ENCODE measurements at places on chromosomes 2 and 18.

DNA sequence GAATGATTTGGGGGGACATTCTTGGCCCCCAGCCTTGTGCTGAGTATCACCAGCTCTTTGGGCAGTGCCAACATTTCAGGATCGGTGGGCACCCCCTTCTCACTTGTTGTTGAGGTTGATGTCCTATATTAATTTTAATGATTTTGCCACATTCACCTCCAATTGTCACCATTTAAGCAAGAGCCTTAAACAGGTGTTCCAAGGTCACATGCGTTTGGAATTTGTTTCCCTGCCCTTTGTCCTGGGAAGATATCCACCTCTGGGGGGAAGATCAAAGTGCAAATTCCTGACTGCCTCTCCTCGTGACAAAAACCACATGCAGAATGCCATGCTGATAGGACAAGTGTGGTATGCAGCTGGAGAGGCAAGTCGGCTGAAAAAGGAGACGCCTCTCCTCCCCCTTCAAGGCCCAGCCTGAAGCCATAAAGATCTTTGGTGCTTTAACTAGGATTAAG lies 72.5 kb upstream of the ID2 start:
- no peak for DNase-seq

DNA sequence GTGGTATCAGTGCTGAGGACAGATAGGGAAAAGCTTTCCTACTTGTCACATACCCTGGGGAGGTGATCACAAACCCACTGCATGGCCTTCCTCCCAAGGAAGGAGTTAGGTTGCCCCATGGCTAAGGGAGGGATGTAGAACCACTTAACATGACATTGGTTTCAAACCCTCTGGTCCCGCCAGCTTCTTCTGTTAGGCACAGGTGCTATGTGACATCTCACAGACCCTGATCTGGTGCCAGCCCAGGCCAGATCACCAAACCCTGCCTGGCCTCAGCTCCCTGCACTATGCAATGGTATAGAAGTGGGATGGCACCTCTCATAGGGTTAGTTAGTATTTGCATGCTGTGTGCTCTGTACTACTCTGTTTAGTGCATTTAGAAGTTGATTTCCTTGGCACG lies 58.0 kb downstream of the TCF7L1 start:
- no peak for DNase-seq

GRCh38 chr2:62740221-62740620 lies 34.7 kb downstream of the EHBP1 start:
- DNase-seq = no peak

GRCh38 chr2:23494286-23494685 lies 109.3 kb downstream of the KLHL29 start:
- DNase-seq = no peak

GRCh38 chr2:55063226-55063625 lies 13.0 kb upstream of the RTN4 start:
- no peak for DNase-seq

- no peak for DNase-seq
Measured at GRCh38 chr2:48531141-48531648, 1.2 kb downstream of the STON1 start.

GRCh38 chr2:65199891-65200290 lies 27.7 kb upstream of the ACTR2 start:
- no peak for DNase-seq

DNA sequence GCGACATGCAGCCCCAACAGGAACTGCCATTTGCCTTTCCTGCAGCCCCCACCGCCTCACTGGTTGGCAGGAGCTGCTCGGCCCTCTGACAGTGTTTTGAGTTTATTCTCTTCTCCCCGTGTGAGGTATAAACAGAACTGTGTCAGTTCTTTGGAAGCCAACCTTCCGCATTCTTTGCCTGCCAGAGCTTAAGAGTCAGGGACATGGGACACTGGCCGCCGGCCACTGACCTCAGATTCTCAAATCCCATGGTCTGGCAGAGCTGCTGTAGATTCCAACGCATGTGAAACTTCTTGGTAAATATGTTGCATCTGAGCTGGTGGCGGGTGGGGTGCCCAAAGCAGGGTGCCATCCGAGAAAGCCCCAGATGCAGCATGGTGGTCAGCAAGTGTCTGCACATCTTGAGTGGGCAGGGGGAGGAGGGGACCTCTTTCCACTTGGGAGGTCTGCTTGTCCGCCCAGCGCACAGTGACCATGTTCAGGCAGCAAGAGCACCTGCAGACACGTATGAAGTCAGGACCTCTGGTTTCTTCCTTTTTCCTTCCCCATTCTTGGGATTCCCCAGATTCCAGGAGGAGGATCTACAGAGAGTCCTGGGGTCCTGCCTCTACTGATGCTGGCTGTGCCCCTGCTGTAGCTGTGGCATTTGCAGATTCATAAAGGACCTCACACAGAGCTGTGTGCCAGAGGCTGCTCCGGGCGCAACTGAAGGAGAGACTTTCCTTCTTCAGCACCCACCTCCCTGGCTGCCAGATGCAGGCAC lies 23.8 kb downstream of the ASB18 start:
- DNase-seq = no peak

GRCh38 chr18:31684279-31685096 lies at the start of gene B4GALT6:
B4GALT6 (minus strand) TSS chr18:31684581; CDS start chr18:31684426, 155 bp downstream.
- DNase-seq = peak; percentile 15

DNA sequence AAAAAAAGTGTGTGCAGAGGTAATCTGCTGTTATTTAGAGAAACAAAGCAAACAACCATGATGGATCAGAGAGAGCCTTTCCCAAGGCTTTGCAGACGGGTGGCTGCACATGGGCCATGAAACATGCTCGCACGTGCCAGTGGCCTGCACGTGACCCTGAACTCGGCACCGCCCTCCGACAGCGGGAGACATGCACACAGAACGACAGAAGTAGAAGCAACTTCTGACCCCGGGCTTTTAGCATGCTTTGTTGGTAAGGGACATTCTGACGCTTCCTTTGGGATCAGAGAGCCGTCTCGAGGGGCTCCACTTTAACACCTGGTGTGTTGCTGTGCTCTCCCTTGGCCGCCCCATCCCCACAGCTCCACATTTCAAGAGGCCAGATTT lies 112.5 kb downstream of the KCNF1 start:
- DNase-seq = no peak

DNA sequence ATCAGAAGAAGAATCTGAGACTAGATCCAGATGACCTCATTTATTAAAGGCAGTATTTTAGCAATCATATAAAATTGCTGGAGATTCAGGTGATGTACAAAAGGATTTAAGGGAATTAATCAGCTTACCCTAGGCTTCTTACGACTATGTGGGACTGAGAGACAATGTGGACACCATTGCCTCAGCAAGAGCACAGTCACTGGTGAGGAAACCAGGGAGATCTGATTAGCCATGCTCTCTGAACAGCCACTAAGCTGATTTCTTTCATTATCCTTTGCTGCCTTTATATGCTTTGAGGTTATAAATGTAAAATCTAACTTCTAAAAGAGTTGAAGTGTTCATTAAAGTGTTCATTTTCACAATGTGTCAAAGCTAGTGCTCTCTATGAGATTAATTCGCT lies 22.7 kb upstream of the GULP1 start:
- DNase-seq = no peak

DNA sequence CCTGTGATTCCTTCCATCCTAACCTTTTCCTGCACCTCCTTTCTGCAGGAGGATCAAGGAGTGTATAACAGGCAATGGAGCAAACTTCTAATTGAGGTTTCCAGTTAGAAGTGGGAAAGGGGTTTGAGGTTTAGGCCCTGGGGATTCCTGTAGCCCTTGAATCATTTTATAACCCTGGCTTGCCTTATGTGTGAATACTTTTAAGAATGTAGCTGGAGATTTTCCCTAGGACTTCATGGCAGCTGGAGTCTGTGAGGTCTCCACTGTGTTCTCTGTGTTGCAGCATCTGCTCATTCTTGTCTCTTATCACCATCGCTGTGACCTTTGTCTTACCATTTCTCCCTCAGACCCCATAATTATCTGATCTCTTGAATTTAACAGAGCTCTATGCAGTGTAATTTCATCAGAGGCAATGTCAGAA lies 370.2 kb upstream of the SLC14A2 start:
- no peak for DNase-seq

DNA sequence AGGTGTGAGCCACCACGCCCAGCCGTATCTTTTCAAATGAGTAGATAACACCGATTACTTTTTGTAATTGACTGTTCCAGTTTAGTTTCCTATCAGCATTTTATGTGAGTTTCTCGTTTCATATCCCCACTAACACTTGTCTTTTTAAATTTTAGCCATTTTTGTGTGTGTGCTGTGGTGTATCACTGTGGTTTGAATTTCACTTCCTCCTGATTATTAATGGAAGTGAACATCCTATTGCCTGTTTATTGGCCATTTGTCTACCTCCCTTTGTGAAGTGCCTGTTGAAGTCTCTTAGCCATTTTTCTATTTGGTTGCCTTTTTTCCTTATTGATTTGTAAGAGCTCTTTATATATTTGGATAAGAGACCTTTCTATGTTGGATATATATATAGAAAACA lies 91.7 kb upstream of the STON1 start:
- DNase-seq = no peak

DNA sequence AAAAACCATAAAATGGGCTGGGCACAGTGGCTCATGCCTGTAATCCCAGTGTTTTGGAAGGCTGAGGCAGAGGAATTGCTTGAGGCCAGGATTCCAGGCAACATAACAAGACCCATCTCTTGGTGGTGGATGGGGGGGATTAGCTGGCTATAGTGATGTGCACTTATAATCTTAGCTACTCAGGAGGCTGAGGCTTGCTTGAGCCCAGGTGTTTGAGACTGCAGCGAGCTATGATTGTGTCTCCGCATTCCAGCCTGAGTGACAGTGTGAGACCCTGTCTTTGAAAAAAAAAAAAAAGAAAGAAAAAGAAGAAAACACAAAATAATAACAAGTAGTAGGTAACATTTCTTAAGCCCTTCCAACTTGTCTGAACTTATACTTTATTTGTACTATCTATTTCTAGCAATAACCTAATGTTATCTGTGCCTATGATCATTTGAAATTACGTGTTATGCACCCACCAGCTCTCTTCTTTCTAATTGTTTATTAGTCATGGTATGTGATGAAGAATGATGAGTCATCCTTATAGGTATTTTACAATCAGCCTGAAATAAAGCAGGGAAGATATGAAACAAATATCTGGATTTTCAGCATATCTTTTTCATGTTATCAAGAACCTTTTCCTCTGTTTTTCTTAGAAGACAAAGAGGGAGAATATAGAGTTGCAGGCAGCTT lies 129.3 kb upstream of the UNC80 start:
- DNase-seq = no peak

DNA sequence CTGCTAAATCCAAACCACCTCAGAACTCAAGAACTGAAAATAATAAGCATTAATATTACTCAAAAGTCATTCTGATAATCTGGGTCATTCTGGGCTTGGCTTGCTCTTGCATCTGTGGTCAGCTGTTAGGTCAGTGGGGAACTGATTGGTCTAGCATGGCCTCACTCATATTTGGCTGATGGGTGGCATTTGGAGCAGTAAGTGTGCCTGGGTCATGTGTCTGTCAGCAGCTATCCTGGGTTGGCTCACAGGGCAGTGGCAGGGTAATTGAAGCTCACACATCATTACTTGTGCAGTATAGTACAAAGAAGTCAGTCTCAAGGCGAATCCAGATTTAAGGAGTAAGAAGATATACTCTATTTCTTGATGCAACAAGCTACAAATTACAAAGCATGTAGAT lies 9.6 kb downstream of the RPL37A start:
- no peak for DNase-seq

DNA sequence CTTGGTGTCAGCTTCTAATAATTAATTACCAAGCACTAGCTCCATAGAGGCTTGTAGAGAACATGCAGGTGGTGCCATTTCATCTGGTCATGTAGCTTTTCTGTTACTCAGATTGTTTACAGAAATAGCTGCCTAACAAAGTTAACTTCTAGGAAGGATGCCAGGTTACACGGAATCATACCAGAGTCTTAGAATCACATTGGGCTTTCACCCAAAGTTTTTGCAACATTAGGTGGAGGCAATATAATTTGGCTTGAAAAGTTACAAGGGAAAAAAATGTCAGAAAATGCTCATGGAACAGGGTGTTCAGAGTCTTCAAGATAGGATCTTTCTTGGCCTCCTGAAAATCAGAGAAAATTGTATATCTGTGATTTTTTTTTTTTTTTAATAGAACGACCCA lies 135.6 kb downstream of the ARHGAP15 start:
- DNase-seq = no peak

- no peak for DNase-seq
Measured at GRCh38 chr2:201546576-201546975, 95.0 kb downstream of the STRADB start.

DNA sequence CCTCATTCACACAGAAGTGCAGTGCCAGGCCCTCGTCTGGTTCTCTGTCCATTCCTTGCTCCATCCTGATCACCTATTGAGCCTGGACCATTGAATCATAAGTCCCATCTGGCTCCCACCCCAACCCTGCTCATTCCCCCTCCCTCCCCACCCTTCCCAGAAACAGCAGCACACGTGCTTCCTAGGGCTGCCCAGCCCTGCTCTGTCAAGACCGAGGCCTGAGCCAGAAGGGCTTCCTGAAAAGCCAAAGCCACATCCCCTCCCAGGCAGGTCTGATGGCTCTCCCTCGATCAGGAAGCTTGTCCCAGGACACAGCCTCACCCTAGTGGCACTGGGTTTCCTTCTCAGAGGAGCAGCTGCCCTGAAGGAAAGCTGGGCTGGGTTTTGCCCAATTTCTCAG lies 79.8 kb upstream of the FZD7 start:
- DNase-seq = no peak

- no peak for DNase-seq
Measured at GRCh38 chr18:31261792-31262582, 56.0 kb upstream of the DSG1 start.

DNA sequence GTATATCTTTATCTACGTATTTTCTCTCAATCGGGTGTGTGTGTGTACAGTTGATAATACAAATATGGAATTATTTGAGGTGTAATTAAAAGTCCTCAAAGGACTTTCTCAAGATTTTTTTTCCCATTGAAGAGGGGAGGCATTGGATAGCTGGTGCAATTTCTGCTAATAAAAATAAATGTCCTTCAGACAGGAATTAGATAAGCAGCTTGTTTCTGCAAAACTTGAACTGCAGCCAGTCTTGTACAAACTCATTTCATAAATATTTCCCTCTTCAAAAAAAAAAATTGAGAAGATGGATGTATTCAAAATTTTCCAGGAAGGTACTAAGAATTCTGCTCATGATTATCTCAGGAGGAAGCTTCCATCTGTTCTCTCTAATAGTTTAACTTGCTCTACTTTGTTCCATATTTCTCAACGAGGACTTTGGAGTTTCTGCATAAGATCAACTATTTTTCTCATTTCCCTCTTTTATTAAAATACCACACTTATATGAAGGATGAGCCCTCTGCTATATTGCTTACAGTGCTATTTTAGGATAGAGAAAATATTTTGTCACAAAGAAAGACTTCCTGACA lies 33.0 kb upstream of the GLS start:
- no peak for DNase-seq

- no peak for DNase-seq
Measured at GRCh38 chr2:191757208-191757607, 79.3 kb downstream of the NABP1 start.
